AG04450 (cell line): ENCODE measurements at places on chromosomes 13 and 19.

DNA sequence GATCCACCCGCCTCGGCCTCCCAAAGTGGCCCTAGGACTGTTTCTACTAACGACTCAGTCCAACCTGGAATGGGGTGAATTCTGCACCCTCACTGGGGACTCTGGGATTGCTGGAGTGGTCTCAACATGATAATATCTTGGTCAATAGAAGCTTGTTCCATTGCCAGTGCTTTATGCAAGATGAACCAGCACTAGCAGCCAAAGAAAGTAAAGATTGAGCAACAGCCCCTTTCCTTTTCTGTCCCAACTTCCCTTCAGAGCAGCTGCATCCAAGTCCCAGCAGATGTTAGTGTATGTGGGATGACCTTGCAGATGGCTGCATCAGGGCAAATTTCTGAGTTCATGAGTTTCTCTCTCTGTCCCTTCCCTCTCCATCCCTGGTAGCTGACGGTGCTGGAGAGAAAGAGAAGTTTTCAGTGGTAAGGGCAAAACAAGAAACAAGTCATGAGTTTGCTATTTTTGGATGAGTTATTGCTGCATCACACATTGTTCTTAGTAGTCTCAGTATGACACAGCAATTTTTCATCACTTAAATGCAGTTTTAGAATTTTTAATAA lies 183.6 kb upstream of the EDNRB start:
- no peak for DNase-seq

DNA sequence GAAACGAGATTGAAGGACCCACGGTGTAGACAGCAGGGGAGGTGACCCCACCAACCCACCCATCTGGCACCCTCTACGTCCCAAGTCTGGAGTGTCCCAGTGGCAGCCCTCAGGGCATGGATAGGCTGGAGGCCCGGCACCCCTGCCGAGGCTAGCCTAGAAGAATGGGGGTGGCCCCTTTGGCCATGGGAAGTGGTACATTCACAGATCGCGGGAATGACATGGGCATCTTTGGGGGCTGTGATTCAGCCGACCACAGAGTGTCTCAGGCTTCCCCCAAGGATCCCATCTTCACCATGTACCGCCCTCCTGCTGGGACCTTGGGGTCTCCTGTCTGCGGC lies 11.3 kb upstream of the MKNK2 start:
- DNase-seq = no peak

DNA sequence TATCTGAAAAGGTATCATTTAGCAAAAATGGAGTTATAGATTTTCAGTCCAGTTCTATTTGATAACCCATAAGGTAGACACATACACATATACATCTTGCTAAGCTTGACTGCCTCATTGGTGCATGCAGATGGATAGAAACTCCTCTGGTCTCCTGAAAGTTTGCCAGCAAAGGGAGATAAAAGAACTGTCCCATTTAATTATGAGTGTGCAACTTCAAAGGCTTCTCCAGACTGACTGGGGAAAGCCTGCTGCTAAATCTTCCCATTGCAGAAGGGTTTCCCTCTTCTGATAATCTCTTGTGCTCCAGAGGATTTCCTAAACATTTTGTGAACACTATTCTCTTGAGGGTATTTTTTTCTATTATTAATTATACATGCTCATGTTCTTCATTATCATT lies 131.9 kb downstream of the ITGBL1 start:
- no peak for DNase-seq

DNA sequence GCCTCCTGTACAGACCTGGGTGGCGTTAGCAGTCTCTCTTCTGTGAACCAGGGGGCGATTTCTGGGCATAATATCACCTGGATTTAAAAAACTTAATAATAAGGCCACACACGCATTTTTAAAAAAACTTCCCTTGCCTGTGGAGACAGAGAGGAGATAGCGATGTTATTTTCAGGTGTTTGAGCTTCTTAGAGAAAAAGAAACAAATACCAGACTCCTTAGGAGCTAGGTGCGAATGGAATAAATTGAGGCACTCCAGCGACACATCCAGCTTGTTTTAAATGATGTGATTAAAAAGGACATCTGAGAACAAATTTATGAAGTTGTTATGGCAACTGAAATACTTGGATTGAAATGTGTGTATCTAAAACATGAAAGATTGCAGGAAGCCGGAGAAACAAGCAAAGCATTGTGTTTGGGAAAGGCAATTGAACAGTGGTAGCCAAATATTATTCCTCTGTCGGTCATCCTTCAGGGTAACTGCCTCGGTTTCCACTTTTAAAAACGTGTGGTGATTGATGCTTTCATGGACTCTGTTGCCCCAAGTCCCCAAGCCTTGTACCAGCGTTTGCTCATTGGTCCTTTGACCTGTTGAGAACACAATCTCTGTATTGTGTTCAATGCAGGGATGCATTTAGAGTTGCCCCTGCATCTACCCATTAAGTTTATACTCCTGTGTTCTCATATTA lies 158.7 kb downstream of the TM9SF2 start:
- no peak for DNase-seq

GRCh38 chr19:39816287-39817048 lies 17.5 kb downstream of the DYRK1B start:
- DNase-seq = no peak
